Neuronal stem cell (in vitro differentiated cells): ENCODE measurements at places on chromosomes 7 and 10.
A peak's percentile ranks its signal among the peaks of the same experiment; 100 is the strongest.

DNA sequence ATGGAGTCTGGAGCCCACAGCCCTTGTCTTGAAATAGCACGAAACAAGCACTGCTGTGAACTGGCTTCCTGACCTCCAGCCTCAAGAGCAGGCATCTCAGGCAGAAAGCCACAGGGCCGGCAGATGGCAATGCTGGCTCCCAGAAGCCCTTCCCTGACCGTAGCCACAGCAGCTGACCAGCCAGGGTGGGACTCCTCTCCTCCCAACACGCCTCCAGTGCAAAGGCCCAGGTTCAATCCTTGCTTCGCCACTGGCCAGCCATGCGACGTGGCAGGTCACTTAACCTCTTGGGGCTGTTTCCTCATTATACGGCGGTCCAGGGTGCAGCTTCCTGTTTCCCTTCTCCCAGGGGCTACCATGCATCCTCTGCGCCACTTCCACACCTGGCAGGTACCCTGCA is 12.8 kb downstream of the PRKAG2 start:
- no peak for DNase-seq

- no peak for DNase-seq
Measured at GRCh38 chr7:43872406-43873110, 3.2 kb upstream of the MRPS24 start.

- no peak for DNase-seq
Measured at GRCh38 chr10:9243941-9244411, 1189.5 kb downstream of the GATA3 start.

- peak; percentile 51 for DNase-seq
Measured at GRCh38 chr10:119724593-119725516, 995 bp upstream of the INPP5F start.

DNA sequence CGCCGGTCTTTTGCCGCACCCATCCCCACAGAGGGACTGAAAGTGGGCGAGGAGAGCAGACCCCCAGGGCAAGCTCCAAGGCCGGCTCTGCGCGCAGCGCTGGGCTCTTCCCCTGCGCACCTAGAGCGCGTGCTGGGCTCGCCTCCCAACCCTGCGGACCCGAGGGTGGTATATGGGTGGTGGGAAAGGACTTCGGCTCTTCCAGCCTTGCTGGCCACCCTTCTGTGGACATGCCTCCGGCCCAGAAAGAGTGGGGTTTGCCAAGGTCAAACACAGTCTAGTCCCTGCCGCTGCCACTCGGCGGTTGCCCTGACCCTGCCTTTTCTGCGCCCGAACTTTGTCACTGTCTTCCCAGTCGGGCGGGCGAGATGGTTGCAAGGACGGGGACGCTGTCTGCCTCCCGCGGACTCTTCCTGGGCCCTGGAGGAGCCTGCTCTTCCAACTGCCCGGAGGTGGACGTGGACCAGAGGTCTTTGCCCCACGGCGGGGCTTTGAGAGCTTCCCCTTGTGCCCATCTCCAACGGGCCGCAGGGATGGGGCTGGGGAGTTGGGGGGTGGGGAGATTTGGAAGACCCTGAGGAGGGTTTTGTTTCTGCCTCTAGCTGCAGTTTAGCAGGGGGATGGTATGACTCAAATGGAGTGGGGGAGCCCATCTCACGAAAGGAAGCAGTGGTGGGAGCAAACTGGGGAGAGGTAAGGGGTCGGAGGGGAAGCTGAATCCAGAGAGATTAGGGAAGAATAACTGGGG is 1.5 kb downstream of the ADCY1 start:
- DNase-seq: no peak

DNA sequence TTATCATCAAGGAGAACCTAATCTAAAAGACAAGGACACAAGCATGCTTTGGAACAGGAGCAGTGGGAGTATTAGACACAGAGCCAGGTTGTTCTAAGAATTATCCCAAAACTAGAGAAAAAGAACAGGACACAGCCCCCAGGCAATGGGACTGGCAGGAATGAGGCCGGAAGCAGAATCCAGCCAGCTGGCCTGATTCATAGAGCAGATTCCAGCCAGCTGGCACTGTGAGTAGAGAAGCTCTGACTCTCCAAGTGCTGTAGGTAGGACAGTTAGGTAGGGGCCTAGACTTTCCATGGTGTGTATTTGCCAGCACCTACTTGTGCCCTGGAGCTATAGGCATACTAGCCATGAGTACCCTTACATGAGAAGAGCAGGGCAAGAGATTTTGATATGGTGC is 13.3 kb upstream of the RAB18 start:
- DNase-seq: no peak
